LHCN-M2 (cell line): ENCODE measurements at places on chromosomes 1 and 21. TPM values are rescaled to one million over a fixed set of nuclear protein-coding genes. Genes with fewer than 3 reads are reported as not detected.

ARHGAP30 gene
- not detected in 2 replicates for total RNA-seq

CCDC18 gene
- total RNA-seq: 31.2 and 40.5 TPM in 2 replicates

C1orf141 gene
- total RNA-seq: not detected in 2 replicates

BLACAT1 gene
- not detected in 2 replicates for total RNA-seq

GPA33 gene
- not detected in 2 replicates for total RNA-seq

WDR64 gene
- not detected in 2 replicates for total RNA-seq

PYHIN1 gene
- 0.17 TPM in 1 of 2 replicates, not detected in the other for total RNA-seq

GRCh38 chr21:43603641-43604504 is 55.4 kb downstream of the HSF2BP start:
- DNase-seq: peak; percentile 84

DNA sequence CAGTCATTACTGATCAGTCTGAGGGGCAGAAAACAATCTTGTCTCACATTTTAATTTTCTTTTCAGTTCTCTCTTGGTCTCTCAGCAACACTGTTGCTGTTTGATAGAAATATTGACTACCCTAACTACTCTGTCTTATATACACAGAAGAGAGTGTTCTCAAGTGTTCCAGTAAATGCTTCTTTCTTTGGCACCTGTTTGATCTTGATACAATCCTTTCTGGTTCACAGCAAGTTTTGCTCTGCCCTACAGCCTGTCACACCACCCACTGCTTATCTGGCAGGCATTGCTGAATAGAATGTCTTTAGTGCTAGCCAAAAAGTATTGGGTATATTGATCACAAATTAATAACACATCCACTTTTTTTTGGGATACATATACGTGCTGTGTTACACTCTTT is 75.7 kb upstream of the WLS start:
- no peak for DNase-seq

DNA sequence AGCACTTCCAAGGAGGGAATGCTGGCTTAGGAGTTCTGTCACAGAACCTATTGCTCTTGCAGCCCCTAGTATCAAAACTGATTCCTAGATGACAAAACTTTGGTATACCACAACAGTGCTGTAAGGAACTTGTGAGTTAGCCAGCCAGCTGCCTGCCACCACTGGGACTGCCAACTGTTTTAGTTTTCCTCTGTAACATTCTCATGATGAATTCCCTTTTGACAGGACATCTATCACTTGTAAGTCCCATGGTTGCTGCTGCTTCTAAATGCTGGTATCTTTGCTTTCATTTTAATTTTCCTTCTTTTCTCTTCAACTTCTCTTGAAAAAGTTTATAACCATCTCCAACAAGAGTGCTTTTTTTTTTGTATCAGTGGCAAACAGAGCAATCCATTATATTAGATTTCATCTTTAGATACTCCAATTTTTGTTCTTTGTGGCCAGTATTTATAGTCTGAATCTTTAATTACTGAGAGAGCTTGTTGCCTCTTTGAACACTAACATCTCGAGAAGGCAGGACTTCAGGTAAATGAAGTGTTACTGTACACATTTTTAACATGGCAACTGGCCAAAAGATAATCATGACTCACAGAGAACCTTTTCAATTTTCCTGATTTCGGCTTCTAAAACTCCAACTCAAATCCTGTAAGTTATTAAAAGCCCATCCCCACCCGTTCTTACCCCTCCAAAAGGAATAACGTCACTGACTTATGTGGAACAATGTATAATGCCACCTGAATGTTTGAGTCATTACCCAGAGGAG is 19.8 kb downstream of the DBT start:
- DNase-seq: no peak

- DNase-seq: peak; percentile 92
Measured at GRCh38 chr1:174789399-174789798, 210.3 kb upstream of the CACYBP start.

GRCh38 chr1:221344693-221345092 is 397.2 kb downstream of the DUSP10 start:
- DNase-seq: peak; percentile 85

DNA sequence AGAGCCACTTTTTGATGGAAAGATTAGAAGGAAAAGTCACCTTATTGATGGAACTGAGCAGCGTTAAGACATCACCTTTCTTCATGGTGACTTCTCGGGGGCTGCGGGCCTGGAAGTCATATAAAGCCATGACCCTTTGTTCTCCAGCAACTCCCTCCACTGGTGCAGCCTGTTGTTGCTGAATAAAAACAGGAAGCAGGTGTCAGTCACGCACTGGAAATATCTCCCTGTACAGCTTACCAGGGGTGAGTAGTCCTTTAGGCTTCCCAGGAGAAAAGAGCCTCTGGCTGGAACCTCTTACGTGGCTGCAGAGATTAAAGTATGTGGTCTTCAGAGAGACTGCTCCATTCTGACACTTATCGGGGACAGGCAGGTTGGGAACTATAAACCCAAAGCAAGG is 31.9 kb downstream of the SPTA1 start:
- DNase-seq: no peak

- DNase-seq: peak; percentile 62
Measured at GRCh38 chr1:61605607-61606321, 119.2 kb downstream of the TM2D1 start.

GRCh38 chr1:6783936-6784559 is 1.2 kb upstream of the CAMTA1 start:
- DNase-seq: peak; percentile 7

- no peak for DNase-seq
Measured at GRCh38 chr21:46368533-46369285, 44.8 kb downstream of the PCNT start.

DNA sequence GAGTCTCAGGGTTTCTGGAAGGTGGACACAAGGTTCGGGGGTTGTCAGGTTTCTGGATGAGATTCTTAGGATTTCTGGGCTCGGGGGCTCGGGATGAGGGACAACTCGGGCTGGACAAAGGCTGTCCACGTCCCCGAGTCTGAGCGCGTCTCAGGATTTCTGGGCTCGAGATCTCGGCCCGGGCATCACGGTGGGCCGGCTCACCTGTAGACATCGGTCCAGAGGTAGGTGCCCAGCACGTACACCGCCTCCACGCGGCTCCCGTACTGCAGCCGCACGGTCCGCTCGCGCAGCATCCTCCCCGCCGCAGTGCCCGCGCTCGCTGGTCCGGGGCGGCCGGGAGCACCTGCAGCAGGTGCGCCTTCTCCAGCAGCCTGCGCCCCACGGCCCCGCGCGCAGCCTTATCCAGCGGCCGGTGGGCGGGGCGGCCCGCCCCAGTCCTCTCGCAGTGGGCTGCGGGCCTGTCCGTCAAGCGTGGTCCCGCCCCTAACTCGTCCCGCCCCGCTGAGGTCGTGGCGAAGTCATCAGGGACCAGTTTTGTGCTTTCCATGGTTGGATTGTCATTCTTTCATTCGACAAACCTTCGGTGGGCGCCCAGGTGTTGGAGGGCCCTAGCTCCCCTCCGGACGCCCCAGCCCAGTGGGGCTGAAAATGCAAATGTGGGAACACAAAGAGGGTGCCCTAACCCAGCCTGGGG is at the start of gene PADI2:
TSS of gene PADI2 (minus strand) at position 376 of the 697 bp plus-strand sequence. CDS start at position 296, 80 bp downstream.
- DNase-seq: no peak

DNA sequence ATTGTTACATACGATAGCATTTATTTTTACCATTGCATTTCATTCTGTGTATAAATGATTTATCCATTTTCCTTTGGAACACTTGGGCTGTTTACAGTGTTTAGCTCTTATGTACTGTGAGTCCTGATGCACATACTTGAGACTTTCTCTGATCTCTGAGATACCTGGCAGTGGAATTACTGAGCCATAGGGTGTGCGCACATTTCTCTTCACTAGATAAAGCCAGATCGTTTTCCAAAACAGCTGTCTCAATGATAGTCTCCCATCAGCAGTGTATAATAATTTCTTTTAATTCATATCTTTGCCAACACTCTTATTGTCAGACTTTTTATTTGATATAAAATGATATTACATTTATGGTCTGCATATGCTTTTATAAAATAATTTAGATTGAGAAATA is 66.2 kb downstream of the VPS13D start:
- DNase-seq: no peak

GRCh38 chr1:63405021-63405420 is 37.6 kb downstream of the ALG6 start:
- DNase-seq: no peak

DNA sequence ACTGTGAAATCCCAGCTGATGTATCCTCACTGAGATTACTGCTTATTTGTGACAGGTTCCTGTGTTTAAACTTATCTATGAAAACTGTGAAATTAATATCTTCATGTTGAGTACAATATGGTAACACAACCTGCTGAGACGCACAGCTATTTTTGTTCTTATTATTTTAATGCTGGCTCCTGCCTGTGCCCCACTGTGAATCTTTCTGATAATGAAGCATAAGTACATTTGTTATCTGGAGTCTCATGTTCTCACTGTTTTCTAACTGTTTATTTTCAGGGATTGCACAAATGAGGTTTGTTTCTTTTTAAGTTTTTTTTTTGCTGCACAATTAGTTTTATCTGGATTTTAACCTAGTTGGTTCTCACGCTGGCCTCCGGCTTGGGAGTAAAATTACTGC is 39.9 kb upstream of the IFNAR2 start:
- no peak for DNase-seq

GRCh38 chr1:232695621-232696385 is 65.9 kb upstream of the SIPA1L2 start:
- DNase-seq: no peak

DNA sequence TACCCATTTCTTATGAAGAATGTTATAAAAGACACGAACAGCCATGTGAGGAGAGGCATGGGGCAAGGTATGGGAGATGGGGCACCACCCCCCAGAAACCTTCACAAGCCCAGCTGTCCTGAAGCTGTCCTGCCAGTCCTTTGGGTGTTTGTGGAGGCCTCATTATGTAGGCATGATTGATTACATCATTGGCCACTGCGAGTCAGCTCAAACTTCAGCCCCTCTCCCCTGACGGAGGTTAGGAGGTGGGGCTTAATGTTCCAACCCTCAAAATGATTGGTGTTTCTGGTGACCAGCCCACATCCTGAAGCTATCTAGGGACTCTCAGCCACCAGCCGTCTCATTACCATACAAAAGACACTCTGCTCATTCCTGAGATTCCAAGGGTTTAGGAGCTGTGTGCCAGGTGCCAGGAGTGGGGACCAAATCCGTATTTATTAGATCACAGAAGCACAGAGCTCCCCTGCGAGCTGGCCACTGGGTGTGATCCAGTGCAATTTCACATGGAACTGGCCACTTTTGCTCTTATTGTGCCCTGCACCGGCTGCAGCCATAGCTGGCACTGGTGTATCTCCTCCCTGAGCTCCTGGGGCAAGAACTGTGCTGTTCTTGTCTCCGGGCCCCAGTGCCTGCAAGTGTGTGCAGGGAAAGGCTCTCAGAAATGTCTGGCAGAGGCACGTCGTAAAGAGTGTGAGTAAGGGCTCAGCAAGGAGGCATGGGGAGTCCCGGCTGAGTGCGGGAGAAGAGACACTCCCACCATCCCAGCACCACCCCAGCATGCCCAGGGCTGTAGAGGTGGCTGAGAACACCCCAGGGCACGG is 10.5 kb downstream of the KIAA1614 start:
- DNase-seq: peak; percentile 68

GRCh38 chr1:150186789-150187559 is 37.3 kb downstream of the PLEKHO1 start:
- peak; percentile 54 for DNase-seq

- DNase-seq: no peak
Measured at GRCh38 chr1:160541622-160542302, 18.7 kb upstream of the SLAMF6 start.

DNA sequence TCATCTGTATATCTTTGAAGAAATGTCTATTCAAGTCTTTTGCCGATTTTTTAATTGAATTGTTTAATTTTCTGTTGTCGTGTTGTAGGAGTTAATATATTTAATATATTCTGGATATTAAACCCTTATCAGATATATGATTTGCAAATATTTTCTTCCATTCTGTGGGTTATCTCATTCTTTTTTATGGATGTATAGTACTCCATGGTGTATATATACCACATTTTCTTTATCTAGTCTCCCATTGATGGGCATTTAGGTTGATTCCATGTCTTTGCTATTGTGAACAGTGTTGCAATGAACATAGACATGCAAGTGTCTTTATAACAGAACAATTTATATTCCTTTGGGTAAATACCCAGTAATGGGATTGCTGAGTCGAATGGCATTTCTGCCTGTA is 100.3 kb upstream of the DMRTA2 start:
- DNase-seq: no peak

GRCh38 chr1:96306809-96307560 is 414.6 kb upstream of the PTBP2 start:
- DNase-seq: peak; percentile 75

DNA sequence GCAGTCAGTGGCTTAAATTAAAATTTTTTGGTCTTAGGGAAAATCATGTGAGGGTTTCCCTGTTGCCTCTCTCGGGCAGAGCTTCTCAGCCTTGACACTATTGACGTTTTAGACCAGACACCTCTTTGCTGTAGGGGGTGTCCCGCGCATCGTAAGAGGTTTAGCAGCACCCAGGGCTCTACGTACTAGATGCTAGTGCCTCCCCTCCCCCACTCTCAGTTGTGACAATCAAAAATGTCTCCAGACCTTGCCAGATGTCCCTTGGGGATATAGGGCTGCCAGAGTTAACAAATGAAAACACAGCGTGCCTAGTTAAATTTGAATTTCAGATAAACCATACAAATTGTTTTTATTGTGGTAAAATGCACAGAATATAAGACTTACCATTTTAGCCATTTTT is 293.3 kb downstream of the DISC1 start:
- DNase-seq: no peak

DNA sequence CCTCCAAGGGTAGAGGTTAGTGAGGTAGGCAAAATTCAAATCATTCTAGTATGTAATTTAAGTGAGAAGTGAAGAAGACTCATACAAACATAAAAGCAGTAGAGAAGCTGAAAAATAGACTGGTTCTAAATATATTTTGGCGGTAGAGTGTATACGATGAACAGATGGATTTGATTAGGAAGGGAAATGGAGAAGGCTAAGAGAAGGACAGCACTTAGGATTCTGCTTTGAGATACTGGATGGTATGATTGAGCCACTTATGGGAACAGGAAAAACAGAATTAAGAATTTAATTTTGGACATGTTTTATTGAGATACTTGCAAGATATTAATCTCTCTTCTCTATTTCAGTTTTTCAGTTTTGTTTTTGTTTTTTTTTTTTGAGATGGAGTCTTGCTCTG is 60.1 kb downstream of the EPB41 start:
- DNase-seq: no peak

GRCh38 chr1:110798691-110799256 is 74.2 kb upstream of the CD53 start:
- no peak for DNase-seq

DNA sequence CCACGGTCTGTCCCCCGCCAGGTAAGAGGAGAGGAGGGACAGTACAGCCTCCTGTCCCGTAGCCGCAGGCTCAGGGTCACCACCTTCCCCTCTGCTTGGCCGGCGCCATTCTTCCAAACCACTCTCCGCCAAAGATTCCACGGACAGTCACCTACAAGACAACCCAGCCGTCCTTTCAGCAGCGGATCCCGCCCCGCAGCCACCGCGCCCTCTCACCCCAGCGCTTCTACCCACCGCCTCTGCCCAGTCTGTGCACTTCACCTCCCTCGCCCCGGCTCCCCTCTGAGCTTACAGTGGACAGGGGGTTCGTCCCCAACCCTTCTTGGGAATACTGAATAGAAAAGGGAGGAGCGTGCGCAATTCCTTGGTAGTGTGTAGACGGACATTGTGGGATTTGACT is 319.6 kb downstream of the FAM72C start:
- DNase-seq: no peak
